ENCODE measurements at places on chromosomes 12 and 14.

DNA sequence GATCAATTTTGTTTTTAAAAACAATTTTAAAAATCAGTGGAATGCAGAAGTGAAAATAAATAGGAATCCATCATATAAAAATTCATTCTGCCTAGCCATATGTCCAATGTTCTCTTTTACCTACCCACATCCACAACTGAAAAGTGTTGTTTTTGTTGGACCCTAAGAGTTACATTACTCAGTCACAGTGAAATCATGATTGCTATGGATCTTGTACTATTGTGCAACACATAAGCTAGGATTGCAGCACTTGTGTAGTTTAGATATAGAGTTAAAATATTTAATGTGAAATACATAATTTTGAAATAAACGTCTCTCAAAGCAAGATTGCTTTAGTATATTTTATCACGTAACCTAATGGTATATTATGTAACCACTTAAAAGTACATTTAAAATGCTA, 213.3 kb upstream of the CLEC14A start:
- no peak for DNase-seq

DNA sequence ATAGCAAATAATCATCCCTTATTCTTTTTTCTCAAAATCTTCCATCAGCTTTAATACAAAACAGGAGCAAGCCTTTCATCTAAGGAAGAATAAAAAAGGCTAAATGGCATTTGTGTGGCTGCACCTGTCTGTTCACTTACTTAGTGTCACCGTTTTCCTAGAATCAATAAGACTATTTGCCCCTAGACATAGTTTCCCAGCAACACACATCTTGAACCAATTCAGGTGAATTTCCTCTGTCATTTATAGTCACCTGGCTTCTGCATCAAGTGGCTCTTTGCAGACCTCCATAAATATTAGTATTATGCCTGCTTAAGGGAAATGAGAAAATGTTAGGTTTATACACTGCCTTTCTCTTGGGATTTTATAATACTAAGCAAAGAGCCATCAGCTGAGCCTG, 17.4 kb upstream of the GCH1 start:
- DNase-seq = peak; percentile 92

GRCh38 chr12:109289551-109289950, 19.5 kb downstream of the FOXN4 start:
- DNase-seq = no peak

GRCh38 chr12:117789195-117789912, 179.4 kb downstream of the KSR2 start:
- DNase-seq = no peak

- no peak for DNase-seq
Measured at GRCh38 chr12:119432949-119433348, 98.4 kb downstream of the CCDC60 start.

- DNase-seq = no peak
Measured at GRCh38 chr12:118237908-118238307, 102.0 kb downstream of the PEBP1 start.

DNA sequence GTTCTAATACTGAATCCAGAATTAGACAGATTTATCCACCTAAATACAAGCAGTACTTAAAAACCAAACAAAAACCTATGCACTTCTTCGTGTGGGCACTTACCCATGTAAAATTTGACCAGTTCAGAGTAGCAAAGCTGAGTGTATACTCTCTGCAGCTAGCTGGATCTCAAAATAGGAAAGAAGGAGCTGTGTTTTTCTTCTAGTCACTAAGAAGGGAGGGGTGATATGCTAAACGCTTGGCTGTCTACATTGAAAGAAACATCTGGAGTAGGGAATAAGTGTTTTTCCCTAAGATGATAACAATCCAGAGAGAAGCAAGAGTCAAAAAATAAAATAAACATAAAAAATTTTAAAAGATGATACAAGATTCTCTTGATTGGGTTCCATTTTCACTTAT, 20.0 kb downstream of the RBMS2 start:
- DNase-seq = no peak

DNA sequence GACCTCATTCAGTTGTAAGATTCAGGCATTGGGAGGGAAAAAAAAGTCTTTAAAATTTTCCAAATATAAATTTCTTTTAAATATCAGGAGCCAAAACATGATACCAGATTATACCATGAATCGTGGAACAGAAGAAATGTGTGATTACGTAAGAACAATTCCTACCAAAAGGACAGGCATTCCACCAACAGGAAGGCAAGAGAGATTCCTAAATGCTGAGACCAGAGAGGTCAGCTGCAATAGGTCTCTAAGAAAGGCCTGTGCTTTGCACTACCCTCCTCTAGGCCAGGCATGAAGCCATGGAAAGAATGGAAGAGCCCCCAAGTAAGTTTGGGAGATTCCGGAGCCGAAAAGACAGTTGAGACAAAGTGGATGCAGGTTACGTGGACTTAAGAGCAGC, 83.7 kb downstream of the PTGER2 start:
- no peak for DNase-seq

DNA sequence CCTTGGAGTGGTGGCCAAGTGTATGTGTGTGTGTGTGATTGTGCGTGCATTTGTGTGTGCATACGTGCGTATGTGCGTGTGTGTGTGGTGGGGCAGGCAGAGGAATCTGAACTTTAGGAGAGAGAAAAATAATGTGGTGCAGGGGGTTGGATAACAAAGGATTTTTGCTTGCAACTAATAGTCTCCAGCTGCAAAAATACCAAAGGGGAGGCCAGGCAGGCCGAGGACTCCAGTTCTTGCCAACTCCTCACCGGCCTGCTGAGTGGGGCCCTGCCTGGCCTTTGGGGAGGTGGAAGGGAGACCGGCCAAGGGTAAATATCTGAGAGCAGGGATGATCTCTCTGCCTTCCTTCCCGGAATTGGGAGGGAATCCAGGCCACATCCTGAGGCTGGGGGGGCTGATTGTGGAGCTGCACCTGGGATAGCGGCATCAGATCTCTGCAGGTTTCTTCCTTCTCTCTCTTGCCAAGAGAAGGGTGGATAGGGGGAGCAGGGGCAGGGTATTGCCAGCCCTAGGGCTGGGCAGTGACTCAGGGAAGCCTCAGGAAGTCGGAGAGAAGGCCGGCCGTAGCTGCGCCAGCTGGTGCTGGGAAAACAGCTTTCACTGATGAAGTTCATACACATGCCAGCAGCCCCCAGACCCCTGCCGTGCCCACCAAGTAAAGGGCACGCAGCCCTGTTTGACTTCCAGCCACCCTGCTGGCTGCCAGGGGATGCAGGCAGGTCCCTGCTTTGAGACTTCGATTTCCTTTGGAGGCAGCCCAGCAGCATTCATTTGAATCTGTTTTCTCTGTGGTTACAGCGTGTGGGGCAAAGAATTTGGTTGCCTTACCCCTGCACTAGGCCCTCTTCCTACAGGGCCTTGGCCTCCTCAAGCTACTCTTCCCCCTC, 4.6 kb upstream of the LRP1-AS start:
- DNase-seq = no peak

DNA sequence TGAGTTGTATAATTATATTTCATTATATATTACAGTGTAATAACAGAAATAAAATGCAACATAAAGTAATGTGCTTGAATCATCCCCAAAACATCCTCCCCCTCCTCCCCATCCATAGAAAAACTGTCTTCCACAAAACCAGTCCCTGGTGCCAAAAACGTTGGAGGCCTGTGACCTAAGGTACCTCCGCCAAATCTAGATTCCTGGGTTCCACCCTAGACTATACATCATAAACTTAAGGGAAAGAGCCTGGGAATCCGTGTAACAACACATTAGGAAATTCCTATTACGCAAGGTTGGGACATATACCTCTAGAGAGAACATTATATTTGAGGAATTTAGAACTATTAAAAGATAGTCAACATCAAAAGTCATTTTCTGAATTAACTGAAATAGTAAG, 38.0 kb downstream of the SPPL3 start:
- no peak for DNase-seq

DNA sequence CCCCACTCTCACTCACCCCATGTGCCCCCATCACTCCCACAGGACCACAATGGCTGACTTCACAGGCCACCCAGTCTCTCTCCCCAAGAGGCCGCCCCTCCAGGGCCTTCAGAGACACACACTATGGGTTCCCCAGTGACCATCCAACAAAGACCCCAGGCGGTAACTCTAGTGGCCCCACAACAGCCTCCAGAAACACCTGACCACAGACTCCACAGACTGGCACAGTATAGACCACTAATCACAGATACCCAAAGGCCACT, 3.0 kb downstream of the ZNF605 start:
- no peak for DNase-seq

GRCh38 chr12:113860059-113860820, 105.9 kb downstream of the RBM19 start:
- peak; percentile 39 for DNase-seq

GRCh38 chr12:131693149-131693548, 17.7 kb upstream of the SFSWAP start:
- DNase-seq = no peak

DNA sequence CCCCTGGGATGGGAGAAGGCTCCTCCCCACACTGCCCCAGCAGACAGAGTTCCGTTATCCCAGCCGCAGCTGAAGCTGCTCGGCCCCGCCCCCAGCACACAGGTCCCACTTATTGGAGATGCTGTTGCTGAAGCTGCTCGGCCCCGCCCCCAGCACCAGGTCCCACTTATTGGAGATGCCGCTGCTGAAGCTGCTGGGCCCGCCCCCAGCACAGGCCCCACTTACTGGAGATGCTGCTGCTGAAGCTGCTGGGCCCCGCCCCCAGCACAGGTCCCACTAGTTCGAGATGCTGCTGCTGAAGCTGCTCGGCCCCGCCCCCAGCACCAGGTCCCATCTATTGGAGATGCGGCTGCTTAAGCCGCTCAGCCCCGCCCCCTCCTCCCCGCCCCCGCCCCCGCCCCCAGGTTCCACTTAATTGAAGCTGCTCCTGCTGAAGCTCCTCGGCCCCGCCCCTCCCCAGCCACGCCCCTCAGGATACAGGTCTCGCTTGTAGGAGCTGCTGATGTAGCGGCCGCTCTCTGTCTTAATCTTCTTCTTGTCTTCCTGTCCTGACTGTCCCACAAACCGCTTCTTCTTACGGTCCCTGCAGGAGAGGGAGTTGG, 12.0 kb downstream of the CFAP73 start:
- DNase-seq = no peak

DNA sequence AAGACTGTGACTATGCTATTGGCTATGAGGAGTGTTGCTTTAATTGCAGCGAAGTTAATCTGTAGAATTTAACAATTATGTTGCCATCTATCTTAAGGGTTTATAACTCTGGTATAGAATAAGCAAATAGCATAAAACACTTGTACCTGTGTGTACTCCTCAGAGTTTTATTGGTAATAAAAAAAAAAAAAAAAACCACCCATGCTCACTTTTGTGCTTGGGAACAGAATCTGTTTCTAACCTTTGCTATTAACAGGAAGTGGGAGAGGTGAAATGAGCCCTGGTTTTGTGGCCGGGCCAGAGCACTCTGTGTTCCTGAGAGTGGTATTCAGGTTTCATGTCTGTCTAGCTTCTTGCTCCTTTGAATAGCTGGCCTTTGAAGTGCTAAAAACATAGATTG, 53.1 kb downstream of the PDE3A start:
- DNase-seq = no peak

Data from NCI-H1436 treated with DMSO at 0.1 percent for 48 hours (cell line).